ENCODE measurements at places on chromosomes 16 and 17.

DNA sequence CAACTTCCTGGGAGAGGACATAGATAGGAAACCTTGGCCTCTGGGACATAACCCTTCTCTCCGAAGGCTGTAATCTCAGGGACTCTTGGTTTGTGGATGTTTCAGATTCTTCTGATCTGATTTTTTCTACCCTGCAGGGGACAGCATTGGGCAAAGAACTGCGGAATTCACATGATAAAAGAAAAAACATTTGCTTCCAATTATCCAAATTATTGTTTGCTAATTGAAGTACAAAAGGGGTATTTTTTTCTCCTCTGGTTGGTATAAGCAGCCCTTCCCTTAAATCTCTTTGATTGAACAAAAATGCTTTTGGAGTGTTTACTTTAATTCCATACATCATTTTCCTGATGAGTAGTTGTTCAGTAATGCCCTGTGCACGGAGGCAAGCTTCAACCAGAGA, 251.7 kb upstream of the IRX3 start:
- no peak for DNase-seq

DNA sequence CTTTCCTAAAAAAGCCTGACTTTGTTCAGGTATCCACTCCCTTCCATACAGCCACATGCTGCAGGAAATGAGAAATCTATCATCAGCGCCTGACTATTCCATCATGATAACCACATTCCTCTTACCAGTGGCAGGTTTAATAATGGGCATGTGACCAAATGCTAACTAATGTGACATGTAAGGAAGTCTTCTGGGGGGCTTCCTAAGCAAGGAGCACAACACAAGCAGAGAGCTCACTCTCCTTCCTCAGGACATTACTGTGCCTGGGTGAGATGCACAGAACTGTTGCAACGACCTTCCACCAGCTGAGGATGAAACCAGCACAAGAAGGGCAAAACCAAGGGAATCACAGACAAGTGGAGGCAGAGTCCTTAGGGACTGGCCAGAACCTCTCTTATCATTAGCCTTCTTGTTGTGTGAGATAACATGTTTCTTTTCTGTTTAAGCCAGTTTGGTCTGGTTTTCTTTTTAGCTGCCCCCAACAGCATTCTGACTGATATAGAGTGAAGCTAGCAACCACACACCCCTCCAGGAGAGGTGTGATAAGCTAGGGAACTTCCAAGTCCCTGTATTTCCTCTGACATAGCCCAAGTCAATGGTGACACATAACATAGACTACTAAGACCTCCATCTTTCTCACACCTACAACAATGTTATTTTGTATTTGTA, 16.9 kb downstream of the MYO1D start:
- no peak for DNase-seq

GRCh38 chr17:33942414-33942813, 312.7 kb upstream of the CCL2 start:
- DNase-seq: no peak

DNA sequence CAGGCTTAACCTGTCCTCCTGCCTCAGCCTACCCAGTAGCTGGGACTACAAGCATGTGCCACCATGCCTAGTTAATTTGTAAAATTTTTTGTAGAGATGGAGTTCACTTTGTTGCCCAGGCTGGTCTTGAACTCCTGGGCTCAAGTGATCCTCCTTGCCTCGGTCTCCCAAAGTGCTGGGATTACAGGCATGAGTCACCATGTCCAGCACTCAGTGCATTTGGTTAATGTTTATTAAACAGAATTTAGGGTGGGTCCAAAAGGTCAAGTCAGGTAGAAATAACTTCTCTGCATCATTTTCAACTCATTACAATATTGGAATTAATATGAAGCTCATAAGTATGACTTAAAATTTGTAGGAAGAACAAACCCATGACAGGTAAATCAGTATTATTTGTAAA, 55.7 kb downstream of the RHOT1 start:
- no peak for DNase-seq

DNA sequence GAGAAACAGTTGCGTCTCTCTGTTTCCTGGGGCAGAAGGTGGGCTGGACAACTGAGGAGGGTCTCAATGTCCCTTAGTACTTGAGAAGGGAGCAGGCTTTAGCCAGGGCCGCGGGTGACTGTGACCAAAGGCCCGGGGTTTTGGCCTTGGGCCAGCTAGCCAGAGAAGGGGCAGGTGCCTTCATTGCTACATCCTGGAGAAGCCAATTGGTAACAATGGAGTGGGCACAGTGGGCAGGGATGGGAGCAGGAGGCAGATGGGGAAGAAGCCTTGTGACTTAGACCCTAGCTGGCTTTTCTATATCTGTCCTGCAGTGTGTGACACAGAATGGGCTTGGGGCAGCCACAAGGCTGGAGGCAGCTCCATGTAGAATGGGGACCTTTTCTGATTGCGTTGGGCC, 46.0 kb downstream of the CLEC16A start:
- DNase-seq: no peak

- no peak for DNase-seq
Observed at GRCh38 chr16:20364051-20364450, 11.5 kb upstream of the UMOD start.

DNA sequence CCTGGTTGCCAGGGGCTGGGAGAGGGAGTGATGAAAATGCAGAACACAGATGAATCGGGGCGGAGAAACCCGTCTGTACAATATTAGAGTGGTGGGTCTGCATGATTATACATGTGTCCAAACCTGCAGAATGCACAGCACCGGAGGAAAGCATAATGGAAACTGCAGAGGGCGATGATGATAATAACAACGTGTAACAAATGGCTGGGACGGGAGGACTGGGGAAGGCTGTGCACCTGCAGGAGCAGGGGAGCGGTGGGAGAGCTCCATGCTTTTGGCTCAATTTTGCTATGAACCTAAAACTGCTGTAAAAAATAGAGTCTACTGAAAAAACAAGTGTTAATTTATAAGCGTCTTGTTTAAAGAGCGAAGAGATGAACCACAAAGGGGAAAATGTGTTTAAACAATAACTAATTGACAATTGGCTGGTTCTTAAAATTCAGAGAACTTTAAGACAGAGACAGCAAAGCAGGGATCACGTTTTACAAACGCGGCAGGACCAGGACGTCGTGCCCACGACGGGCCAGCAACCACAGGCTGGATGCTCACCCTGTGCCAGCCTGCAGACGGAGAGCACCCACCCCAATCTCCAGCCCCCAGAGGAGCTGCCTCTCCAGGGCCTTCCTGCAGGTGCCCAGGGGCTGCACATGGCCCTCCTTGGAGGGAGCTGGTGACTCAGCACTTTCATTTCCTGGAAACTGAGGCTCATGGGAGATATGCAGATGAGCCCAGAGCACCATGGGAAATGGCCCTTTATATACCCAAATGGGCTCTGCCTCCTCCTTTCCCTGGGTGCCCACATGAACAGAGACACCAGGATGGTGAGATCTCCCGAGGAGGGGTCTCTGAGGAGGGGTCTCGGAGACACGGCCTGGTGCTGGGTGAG, at the start of gene TEX19:
TEX19 (plus strand) TSS at position 783 of the 886 bp plus-strand sequence. CDS start 2,904 bp downstream, outside the sequence.
- no peak for DNase-seq

- DNase-seq: no peak
Observed at GRCh38 chr17:28968231-28968913, 17.1 kb upstream of the PHF12 start.

Data from midbrain (tissue), 1 donor.